Right renal pelvis (tissue), 4 donors: ENCODE measurements at places on chromosomes 2 and 18. TPM values are rescaled to one million over a fixed set of nuclear protein-coding genes. Genes with fewer than 3 reads are reported as not detected.

CENPO gene
- polyA plus RNA-seq, result 19.6 TPM

CDCA7 gene
- 41.8 TPM for polyA plus RNA-seq

POTEF gene
- polyA plus RNA-seq, result 0.18 TPM

TAF1B gene
- 30.8 TPM for polyA plus RNA-seq

FER1L5 gene
- polyA plus RNA-seq, result 0.82 TPM

RESP18 gene
- not detected for polyA plus RNA-seq

DSC2 gene
- polyA plus RNA-seq, result 50.5 TPM

CPLX4 gene
- 0.08 TPM for polyA plus RNA-seq

NEURL3 gene
- polyA plus RNA-seq, result 5.1 TPM
